ENCODE measurements at places on chromosomes 7 and 10. TPM values are rescaled to one million over a fixed set of nuclear protein-coding genes. Genes with fewer than 3 reads are reported as not detected.

- DNase-seq = no peak
Observed at GRCh38 chr7:147311336-147311735, 1194.7 kb downstream of the CNTNAP2 start.

DNA sequence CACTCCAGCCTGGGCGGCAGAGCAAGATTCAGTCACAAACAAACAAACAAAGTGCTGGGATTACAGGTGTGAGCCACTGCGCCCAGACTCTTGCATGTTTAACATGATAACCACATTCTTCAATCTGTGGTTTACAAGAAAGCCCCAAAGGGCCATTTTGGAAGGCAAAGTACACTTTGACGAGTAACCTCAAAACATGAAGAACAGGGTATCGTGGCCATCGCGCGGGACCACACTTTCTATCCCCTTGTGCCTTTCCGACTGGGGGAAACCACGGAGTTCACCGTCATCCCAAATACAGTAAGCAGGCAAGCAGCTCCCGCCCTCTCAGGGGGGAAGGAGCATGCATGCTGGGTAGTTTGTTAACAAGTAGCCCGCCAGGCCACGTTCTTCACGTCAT, 125.2 kb downstream of the RNF216 start:
- DNase-seq = no peak

Gene FRMPD2
- total RNA-seq = 4.7 TPM

Gene ITPRID1
- total RNA-seq = not detected

DNA sequence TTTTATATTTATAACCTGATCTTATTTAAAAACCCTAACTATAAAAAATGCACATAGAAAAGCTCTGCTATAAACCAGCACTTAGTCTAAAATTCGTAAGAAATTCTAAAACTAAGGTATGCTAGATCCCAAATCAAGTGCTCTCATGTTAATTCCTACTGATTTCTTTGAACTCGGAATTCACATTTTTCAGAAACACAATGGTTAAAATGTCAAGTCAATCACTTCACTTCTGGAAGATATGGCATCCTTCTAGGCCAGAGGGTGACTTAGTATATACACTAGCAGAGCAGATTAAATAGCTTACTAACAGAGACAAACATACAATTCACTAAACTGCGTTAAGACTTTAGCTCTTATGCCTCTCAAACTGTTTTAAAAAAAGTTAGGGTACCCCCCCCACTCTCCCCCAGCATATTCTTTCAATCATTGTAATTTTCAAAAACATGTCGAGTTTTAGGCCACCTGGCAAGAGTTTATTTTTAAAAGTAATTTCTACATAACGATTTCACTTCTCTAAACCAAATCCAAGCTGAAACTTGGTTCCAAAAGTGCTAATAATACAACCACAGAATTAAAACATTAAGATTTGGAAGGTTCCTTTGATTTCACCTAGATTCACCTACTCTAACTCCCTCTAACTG, 129.4 kb downstream of the NRBF2 start:
- DNase-seq = no peak

Gene FAM241B
- total RNA-seq = 8.7 TPM

DNA sequence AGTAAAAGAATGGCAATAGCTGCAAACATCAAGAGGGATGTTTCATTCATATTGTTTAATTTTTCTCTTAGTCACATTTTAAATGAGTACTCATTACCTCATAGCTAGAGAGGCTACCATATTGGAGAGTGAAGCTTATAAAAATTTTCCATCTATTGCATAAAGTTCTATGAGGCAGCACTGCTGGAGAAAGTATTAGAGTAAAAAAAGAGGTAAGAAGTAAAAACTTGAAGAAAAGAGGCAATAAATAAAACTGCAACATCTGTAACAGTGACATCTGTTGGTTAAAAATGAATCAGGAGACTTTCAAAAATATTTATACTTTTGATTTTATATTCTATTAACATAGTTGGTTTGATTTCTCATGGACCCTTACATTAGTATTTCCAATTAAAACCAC, 284.5 kb upstream of the SEMA3D start:
- no peak for DNase-seq

DNA sequence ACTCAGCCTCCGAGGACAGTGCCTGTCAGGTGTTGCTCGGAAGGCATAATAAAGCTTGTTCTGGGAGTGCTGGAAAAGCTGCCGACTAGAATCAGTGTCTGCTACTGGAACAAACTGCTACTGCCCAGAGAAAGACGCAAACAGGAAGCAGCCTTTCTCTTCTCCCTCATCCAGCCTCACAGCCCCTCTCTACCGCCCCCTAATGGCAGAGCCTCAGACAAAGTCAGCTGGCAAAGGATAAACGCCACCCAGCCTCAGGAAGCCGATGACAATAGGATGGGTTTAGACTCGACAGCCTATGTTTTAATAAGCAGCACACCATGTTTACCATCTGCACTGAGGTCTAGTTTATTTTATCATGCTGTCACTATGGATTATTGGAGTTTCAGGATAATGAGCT, 169.5 kb upstream of the LYZL1 start:
- DNase-seq = peak; percentile 53

Gene IFIT1B
- total RNA-seq = not detected

Gene CHAT
- total RNA-seq = not detected

Gene MEOX2
- 6.0 TPM for total RNA-seq

DNA sequence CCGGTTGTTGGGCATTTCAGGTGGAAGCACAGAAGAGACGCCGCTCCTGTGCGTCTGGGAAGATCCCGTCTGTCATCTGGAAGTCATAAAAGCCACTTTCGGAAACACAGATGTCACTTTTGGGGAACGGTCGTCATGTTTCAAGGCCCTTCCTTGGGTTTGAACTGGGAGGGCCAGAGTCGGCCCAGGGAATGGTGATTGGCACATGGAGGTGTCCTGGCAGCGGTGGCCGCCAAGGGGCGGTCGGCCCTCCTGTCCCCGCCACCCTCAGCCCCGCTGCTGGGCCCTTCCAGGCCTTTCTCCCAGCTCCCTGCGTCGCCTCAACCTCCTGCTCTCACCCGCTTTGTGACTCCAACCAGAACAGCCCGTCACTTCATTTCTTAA, 115.2 kb upstream of the SFMBT2 start:
- no peak for DNase-seq

Gene EPHA1
- not detected for total RNA-seq

DNA sequence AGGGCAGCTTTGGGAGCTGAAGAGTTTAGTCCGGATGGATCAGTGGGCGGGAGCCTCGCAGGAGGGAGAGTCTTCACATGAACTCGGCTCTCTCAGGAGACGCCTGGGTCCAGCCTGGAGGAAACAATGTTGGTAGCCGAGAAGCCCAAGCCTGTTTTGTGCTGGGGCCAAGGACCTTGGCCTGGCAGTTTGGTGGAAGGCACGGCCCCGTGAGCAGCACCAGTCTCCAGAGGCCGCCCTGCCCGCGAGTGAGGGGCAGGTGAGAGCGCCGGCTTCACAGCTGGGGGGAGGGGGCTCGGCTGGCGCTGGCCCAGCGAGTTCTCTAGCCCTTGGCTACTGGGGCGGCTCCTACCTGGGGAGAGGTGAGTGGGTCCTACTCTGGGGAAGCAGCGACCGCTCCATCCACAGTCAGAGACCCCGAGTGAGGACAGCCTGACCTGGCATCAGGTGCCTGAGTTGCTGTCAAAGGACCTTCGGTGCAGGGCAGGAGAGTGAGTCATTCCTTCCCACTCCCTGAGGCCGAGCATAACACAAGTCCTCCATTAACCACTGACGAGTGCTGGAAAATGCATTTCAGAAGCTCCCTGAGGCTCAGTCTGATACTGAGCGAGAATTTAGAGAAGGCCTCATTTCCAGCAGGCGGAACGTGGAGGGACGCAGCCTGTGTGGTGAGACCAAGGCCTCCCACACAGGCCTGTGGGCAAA, 89.3 kb upstream of the DIP2C start:
- DNase-seq = no peak

DNA sequence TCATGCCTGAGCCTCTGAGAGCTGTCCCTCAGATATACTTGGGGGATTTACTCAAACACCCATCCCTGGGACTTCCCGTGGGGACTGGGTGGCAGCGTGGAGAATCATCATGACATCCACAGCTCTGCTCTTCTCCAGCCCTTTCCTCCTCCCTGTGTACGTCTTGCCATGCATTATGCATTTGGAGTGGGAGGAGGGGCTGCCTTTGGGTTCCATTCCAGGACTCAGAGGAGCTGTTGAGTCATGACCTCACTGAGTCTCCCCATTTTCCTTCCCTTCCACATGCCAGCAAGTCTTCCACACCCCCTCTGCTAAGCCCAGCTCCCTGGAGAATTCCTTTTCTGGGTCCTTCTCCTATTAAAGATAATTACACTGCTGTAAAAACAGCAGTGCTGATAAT, 480.7 kb downstream of the SORCS3 start:
- no peak for DNase-seq

DNA sequence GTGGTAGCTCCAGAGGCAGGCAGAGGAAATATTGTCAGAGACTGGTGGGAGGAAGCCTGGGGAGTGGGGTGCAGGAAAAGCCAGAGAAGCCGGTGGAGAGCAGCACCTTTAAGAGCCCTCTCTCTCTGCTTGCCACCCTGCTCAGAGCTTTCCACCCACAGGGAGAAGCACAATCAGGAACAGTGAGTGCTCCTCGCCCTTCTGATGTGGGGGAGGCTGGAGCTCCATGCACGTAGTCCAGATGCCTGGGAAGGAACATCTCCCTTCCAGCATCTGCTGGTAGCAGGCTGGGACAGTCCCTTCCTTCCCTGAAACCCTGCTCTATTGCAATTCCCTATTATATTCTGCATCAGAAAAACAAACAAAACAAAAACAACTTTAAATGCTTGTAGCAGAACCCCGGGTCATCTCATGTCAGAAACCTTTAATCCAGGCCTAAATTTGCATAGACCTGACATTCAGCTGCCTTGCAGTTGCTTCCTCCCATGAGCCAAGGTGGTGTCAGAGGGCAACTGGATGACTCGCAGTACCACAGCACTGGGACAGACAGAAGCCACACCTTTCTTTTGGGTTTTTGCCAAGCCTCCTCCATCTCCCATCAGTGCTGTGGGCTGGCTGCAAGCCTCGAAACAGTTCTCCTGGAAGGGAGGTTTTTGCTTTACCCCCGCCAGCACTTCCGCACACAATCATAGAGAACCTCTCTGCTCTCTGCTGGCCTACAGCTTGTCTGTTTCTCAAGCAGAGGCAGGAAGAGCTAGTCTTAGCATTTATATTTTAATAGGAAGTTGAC, 13.1 kb downstream of the AVPI1 start:
- DNase-seq = peak; percentile 12

DNA sequence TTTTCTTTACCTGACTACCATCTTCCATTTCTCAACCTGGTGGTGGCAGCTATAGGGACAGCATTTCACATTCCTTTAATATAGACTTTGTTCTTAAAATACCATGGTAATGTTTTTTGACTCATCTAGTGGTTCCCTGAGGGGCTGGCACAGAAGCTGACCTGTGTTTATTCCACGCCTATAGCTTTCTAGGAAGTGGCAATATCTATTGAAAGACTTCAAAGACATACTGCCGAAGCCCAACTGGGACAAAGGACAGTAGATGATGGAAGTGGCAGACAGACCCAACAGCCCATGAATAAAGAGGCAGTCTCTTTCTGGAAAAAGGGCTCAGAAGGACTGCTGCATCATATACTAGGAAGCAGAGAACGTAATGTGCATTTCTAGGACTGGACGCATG, 11.2 kb downstream of the SUN3 start:
- no peak for DNase-seq

DNA sequence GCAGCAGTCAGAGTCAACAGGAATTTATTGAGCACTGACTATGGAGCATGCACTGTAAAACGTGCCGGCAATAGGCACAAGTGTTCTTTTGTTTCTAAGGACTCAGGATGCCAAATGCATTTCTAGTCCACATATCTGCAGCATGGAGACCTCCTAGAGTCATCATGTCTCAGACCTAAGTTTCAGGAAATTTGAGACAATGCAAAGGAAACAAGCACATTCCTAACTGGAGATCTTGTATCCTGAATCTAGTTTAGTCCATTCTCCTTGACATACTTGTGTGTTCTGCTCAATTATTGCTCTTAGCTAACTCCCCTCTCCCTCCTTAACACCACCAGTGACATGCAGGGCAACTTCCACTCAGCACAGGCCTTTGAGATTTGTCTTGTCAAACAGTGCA, 173.2 kb downstream of the ZNF438 start:
- DNase-seq = no peak

GRCh38 chr10:19825700-19826099, 9.5 kb downstream of the PLXDC2 start:
- DNase-seq = no peak

DNA sequence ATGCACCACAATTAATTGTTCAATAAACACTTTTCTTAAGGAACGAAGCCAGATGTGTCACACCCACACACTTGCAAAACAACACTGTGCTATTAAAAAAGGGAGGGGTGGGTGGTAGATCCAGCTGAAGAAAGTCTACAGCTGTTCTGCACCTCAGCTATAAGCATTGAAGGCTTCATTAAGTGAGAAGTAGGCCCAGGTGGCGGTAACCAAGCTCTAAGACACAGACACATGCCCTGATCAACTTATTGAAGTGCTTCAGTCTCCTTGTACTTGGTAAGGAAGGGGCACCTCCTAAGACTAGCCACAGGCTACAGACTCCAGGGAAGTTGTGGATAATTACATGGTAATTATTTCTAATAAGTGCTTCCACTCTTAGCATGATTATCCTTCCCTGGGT, 4.5 kb upstream of the CPVL start:
- no peak for DNase-seq

- DNase-seq = peak; percentile 96
Observed at GRCh38 chr7:100867040-100867775, at the start of gene TRIP6. Gene TRIP6, plus strand, starts transcription at chr7:100867387. Its CDS starts 111 bp downstream, at chr7:100867498.

- DNase-seq = no peak
Observed at GRCh38 chr7:71385330-71385729, 253.4 kb downstream of the GALNT17 start.

Gene HOXA9
- total RNA-seq = not detected

DNA sequence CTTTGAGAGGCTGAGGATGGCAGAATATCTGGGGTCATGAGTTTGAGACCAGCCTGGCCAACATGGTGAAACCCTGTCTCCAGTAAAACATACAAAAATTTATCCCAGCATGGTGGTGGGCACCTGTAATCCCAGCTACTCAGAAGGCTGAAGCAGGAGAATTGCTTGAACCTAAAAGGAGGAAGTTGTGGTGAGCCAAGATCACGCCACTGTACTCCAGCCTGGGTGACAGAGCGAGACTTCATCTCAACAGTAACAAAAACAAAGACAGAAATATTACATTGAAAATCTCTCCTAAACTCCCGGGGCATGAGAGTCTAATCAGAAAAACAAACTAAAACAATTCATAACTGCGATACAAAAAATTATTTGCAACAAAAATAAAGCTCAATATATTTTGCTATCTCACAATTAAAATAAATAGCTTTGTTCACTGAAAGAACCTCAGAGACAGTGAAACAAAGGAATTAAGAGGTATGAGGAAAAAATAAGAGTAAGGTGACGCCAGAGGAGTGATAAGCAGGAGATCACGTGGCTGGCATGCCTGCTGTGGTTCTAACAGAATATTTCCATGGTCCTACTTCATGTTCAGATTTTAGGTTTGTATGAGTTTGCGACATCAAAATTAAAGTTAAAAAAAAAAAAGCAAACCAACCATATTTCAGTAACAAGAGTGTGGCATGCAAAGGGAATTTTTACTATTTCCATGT, 527.7 kb upstream of the POM121L12 start:
- no peak for DNase-seq
